ENCODE measurements at places on chromosomes 3 and 15.

DNA sequence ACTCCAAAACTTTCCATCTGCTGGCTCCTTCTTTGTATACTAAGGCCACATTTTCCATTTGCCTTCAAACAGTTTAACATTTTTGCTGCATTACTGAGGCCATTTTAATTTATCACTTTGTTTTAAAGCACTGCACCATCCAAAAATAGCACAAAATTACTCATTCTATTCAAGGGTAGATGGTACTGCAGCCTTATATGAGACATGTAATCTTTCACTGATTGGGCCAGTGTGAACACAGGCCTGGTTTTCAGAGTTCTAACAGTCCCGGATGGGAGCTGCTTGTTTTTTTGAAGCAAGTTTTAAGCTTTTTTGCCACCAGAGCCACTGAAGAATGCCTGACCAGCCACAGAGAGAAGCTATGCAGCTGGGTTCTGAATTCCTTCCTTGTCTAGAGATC is 172.3 kb upstream of the TSC22D2 start:
- no peak for DNase-seq

- DNase-seq: no peak
Measured at GRCh38 chr3:153343988-153344782, 182.2 kb downstream of the RAP2B start.

GRCh38 chr3:132279030-132279429 is 38.2 kb upstream of the ACP3 start:
- no peak for DNase-seq

- DNase-seq: no peak
Measured at GRCh38 chr3:160980740-160981139, 124.4 kb downstream of the B3GALNT1 start.

- DNase-seq: no peak
Measured at GRCh38 chr3:88412346-88412745, 262.6 kb downstream of the C3orf38 start.

GRCh38 chr3:187490366-187490765 is 122.2 kb downstream of the RTP4 start:
- no peak for DNase-seq

DNA sequence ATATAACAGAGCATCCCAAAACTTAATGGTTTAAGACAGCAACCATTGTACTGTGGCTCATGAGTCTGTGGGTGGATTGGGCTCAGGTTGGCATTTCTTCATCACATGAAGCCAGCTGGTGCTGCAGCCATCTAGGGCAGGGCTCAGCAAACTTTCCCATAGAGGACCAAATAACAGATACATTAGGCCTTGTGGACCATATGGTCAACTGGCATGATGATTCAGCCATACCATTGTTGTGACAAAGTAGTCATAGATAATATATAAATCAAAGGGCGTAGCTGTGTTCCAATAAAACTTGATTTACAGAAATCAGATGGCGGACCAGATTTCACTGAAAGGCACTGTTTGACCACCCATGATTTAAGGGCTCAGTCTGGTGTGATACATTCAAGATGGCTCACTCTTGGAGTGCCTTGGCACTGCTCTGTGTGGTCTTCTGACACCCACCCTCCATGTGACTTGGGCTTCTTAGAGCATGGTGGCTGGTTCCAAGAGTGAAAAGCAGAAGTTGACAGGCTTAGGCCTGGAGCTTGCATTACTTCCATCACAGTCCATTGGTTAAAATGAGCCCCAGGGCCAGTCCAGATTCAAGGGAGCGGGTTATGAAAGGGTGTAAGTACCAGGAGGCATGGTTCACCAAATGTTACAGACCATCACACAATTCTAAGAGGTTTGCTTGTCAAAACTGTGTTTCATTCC is 40.8 kb upstream of the BHLHE40 start:
- no peak for DNase-seq

- no peak for DNase-seq
Measured at GRCh38 chr3:51813539-51813938, 34.5 kb upstream of the IQCF6 start.

DNA sequence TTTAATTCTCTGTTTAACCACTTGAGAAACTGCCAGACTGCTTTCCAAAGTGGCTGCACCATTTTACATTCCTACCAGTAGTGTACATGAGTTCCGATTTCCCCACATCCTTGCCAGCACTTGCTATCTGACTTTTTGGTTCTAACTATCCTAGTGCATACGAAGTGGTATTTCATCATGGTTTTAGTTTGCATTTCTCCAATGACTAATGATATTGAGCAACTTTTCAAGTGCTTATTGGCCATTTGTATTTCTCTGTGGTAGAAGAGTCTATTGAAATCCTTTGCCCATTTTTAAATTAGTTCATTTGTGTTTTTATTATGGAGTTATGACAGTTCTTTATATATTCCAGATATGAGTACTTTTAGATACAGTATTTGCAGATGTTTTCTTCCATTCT is 247.8 kb downstream of the GABRB3 start:
- DNase-seq: no peak

Data from NCI-H2081 treated with DMSO at 0.1 percent for 48 hours (cell line).